ENCODE measurements at places on chromosomes 1 and 21.

DNA sequence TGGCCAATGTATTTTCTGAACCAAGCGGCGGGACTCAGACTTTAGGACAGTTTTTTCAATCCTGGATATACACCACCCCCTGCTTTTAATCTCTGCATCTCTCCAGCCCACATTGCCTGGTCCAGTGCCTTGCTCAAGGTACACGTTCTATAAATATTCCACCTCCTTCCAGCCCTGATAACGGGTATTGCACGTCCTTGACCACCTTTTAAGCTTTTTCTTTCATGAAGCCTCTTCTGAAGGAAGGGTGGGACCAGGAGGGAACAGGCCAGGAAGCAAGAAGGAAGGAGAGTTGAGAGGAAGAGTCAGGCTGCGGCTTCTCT, 3.4 kb downstream of the S100A16 start:
- no peak for DNase-seq

DNA sequence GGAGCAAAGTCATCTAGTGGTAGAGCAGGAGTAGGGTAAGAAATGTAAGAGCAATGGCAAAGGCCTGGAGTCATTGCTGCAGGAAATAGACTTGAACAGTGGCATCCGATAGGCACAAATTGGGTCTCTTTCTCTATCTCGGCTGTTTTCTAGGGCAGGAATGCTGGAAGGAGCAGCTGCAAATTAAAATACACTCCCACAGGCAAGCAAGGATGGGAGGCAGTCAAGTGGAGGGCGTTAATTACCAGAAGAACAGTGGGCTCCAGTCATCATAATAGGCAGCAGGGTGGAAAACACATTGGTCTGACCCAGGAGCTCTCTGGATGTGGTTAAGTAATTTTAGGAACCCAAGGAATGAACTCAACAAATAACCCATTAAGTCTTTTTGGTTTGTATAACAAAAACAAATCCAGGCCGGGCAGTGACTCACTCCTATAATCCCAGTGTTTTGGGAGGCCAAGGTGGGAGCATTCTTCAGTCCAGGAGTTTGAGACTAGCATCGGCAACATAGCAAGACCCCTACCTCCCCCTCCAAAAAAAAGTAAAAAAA, 7.8 kb upstream of the TDRD5 start:
- no peak for DNase-seq

GRCh38 chr1:224520808-224521207, 86.2 kb upstream of the WDR26 start:
- DNase-seq = no peak

GRCh38 chr1:173758980-173759379, 44.2 kb downstream of the KLHL20 start:
- no peak for DNase-seq

GRCh38 chr21:34135330-34135729, 62.0 kb downstream of the MRPS6 start:
- no peak for DNase-seq

Measured in HAP-1 (cell line).